NCI-H1105 (cell line): ENCODE measurements at places on chromosomes 2 and 18.

DNA sequence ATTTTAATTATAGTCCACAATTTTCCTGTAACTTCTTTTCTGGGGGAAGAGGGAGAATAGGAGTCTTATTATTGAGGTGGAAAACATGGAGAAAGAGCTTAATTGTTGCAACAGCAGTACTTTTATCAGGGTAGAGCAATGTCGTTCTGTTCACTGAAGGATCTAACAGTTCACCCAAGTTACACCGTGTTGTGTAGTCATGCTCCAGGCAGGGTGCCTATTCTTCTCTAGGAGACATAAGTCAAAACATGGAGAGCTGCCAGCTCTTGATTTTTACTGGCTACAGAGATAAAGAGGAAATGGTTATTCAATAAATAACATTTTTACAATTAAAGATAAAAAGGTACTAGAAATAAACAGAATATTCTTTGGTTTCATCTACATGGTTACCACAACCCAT, 594.3 kb upstream of the NETO1 start:
- no peak for DNase-seq

GRCh38 chr2:234863043-234863934, 88.5 kb upstream of the SH3BP4 start:
- DNase-seq, result peak; percentile 50

DNA sequence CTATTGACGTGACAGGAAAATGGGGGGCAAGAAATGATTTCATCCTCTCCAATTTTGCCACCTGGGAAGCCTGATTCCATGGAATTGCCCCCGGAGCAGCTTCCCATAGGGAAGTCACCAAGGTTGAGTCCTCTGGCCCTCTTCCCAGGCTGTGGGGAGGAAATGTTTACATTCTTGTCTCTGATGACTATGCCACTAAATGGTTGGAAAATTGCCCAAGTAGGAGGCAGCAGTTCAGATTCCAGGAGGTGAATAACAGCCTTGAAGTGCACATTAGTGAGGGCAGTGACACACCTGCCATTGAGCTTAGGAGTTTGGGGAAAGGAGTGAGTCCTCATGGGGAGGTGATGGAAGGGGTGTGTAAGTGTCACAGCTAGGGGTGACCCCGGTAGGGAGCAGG, 449.2 kb upstream of the DCC start:
- peak; percentile 97 for DNase-seq

DNA sequence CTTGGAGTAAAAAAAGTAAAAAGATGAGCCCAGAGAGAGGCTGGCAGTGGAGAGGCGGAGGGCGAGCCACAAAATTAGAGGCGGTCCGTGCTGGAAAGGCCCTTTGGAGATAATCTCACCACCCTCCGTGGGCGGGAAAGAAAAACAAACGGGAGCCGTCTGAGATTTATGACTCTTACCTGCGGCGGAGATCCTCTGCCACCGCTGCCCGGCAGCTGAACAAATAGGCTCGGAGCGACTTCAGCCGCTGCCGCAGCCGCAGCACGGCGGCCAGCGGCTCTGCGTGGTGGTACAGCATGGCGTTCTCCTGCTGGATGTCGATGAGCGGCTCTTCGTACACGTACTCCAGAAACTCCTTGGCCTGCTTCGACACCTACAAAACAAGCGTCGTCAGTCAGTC, 94.6 kb downstream of the PLEKHM3 start:
- DNase-seq, result peak; percentile 66

GRCh38 chr18:13684546-13684945, 41.8 kb downstream of the FAM210A start:
- no peak for DNase-seq

DNA sequence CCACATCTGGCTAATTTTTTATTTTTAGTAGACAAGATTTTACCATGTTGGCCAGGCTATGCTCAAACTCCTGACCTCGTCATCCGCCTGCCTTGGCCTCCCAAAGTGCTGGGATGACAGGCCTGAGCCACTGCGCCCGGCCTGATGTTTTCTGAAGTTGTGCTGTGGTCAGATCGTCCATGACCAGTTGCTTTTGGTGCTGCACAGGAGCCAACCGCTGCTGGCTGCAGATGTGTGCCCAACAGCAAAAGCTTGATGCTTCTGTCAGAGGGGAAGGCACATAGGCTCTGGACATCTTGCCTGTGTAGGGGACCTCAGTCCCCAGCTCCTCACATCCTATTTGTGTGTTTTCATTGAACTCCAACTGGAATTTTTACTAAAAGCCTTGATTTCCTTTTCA, 218.3 kb downstream of the AGAP1 start:
- no peak for DNase-seq
